ENCODE measurements at places on chromosomes 11 and 22.

DNA sequence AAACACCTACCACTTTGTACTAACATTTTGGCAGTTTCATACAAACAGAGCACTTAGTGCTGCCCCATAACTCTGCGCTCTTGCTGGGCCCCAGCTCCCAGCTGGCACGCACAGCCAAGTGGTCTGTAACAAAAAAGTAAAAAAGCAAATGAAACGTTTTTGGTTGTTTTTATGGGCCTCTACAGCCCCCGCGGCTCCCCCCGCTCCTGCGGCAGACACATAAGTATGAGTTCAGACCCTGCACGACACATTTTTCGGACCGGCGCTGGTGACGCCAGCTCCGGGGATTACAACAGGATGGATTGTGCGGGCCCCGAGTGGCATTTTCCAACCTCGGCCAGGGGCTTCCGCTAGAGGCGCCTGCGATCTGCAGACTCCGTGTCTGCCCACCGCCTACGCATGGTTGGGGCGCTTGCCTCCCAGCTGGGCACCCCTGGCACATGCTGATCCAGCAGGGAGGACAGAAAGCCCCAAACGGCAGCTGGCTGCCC is 418.2 kb downstream of the SOX6 start:
- DNase-seq = no peak

DNA sequence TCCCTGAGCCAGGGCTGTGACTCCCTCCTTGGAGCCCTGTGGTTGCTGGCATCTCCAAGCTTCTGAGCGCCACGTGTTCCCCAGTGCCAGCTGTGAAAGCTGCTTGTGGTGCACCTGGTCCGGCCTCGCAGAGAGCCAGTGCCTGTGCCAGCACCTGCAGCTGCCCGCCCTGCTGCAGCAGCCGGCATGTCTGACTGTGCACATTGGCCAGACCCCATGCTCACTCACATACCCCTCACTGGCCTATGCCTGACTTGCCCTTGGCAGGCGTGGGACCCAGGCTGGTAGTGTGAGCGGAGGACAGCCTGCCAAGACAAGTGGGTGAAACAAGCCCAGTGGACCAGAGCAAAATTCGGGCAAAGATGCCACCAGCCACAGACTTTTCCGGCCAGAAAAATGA is 9.8 kb downstream of the MRPL48 start:
- no peak for DNase-seq

- DNase-seq = no peak
Observed at GRCh38 chr11:46114378-46114777, 6.9 kb downstream of the PHF21A start.

- DNase-seq = no peak
Observed at GRCh38 chr11:122137078-122137793, 21.2 kb upstream of the BLID start.

DNA sequence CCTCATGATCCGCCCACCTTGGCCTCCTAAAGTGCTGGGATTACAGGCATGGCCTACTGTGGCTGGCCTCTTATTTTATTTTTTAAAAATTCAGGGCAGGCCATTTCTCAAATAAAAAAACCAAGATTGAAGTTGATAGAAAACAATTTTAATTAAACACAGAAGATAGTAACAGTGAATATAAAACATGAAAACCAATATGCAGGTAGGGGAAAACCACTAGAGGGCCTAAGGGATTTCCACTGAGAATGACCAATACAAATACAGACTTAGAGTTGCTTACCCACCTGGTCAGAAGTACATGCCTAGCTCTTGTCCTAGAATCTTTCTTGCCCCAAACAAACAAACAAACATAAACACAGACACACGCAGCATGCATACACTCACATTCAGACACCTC is 1.7 kb upstream of the RTCB start:
- no peak for DNase-seq

DNA sequence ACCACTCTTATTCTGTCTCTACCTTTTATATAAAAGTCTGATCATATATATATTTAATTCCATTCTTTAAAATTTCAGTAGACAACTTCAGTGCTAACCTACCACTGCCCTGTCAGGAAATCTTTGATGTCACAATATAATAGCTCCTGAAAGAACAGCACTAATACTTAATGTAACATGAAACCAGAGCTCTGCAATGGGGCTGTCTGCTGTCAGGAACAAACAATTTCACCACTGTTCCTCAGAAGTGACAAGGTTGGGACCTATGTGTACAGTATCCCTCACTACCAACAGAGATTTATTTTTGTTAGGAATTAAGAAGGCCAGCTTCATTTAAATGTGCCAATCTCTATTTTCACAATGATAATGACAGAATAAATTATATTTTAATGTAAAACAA is 165.5 kb upstream of the C11orf58 start:
- no peak for DNase-seq

- no peak for DNase-seq
Observed at GRCh38 chr11:133639408-133639807, 107.1 kb upstream of the OPCML start.

- no peak for DNase-seq
Observed at GRCh38 chr11:112518371-112518770, 257.7 kb upstream of the PLET1 start.

DNA sequence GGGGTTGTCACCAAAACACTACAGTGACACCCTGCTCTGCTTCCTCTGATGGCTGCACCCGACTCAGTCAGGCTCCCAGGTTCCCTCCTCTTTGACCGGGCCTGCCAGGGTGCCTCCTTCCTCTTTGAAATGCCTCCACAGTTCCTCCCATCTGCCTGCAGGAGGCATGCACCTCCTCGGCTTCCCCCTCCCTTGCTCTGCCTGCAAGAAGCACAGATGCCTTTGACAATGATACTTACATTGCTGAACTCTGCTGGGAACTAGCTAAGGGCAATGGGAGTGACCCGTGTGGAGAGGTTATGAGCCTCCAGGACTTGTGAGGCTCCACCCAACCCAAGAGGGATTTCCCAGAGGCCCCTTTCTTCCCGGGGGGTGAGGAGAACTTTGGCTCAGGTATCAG is 674.1 kb downstream of the OPCML start:
- no peak for DNase-seq

DNA sequence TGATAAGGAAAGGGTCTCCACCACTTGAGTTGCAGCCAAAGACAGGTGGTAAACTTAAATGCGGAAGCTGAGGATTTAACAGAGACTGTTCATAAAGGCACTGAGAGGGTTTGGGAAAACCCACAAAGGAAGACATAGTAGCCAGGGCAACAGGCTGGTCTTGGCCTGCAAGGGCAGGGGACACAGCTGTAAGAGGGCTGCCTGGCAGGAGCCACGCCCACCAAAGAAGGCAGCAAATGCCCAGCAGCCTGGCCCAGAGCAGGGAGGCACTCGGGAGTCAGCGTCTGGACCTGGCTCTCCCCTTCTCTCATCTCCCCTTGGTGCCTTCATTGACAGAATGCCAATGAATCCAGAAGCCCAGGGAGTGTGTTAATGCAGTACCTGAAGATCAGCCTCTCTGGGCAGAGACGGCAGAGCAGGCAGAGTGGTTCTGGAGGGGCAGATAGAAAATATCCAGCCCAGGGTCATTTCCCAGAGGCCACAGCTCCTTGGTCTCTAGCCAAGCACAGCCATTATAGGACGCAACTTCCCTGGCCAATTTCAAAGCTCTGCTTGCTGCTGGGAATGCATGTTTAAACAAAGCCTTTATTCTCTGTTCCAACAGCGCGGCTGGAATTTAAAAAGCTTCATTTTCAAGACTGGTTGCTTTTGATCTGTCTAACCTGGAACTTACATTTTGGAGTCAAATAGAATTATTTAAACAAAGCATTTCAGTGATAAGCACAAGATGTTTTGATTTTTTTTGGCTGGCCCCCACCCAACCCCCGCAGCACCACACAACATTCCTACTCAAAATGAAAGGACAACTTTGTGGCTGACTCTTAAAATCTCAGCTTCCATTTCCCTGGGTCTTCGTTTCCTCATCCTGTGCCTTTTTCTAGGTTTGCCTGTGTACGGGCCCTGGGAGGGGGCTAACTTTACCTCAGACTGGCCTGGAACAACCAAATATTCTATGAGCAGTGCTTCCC is 125.6 kb upstream of the LMO1 start:
- no peak for DNase-seq

GRCh38 chr11:76123248-76123647 is 83.1 kb downstream of the WNT11 start:
- no peak for DNase-seq

GRCh38 chr11:47987310-47987709 is 7.0 kb downstream of the PTPRJ start:
- DNase-seq = no peak

GRCh38 chr11:100550298-100550697 is 136.8 kb upstream of the ARHGAP42 start:
- DNase-seq = no peak

- DNase-seq = no peak
Observed at GRCh38 chr22:43543522-43544288, 131.9 kb downstream of the MPPED1 start.

GRCh38 chr11:113296447-113297205 is 17.8 kb upstream of the TTC12 start:
- DNase-seq = no peak

DNA sequence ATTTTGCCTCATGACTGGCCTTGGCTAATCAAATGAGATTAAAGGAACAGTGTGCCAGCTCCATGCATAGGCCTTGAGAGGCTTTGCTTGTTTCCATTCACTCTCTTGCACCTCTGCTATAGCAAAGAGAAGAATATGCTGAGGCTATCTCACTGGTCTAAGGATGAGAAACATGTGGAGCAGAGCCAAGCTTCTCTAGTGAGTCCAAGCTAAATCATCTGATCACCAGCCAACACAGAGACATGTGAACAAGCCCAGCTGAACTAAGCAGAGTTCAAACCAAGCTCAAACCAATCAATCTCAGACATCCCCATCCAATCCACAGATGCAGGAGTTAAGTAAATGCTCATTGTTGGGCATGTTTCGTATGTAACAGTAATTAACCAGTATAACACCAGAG is 69.4 kb upstream of the API5 start:
- no peak for DNase-seq

GRCh38 chr11:76234021-76234415 is 27.7 kb upstream of the WNT11 start:
- no peak for DNase-seq

- no peak for DNase-seq
Observed at GRCh38 chr11:81915045-81915444, 818.6 kb downstream of the FAM181B start.

- DNase-seq = no peak
Observed at GRCh38 chr22:35921044-35921443, 107.6 kb downstream of the RBFOX2 start.

- DNase-seq = no peak
Observed at GRCh38 chr11:113519989-113520613, 44.9 kb upstream of the DRD2 start.

DNA sequence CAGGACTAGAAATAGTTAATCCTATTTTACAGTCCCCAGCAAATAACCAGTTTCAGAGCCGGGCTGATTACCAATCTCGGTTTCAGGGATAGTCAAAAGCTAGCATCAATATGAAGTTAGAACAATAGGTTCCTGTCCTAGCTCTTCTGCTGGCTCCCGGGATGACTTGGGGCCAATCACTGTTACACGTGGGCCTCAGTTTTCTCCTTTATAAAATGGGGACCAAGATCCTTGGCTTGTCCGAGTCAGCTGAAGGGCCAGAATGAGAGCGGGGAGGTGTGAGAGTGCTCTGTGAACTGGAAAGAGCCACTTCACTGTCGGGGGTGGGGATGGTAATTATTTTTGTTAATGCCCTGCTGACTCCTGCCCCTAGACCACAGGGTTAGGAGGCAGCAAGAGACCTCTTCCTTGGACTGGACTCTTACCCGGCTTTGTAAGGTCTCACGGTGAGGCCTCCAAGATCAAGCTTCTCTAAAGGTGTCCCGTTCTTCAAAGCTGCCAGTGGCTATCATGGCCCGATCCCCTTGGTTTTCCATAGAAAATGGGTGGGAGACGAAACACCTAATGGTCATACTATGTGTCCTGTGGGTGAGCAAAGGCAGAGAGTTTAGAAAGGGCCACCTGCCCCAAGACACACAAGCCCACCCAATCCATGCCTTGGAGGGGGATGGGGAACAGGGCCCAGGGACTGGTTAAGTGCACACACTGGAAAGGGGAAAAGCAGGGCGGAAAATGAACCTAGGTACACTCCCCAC is 1.4 kb downstream of the UCP2 start:
- DNase-seq = no peak

DNA sequence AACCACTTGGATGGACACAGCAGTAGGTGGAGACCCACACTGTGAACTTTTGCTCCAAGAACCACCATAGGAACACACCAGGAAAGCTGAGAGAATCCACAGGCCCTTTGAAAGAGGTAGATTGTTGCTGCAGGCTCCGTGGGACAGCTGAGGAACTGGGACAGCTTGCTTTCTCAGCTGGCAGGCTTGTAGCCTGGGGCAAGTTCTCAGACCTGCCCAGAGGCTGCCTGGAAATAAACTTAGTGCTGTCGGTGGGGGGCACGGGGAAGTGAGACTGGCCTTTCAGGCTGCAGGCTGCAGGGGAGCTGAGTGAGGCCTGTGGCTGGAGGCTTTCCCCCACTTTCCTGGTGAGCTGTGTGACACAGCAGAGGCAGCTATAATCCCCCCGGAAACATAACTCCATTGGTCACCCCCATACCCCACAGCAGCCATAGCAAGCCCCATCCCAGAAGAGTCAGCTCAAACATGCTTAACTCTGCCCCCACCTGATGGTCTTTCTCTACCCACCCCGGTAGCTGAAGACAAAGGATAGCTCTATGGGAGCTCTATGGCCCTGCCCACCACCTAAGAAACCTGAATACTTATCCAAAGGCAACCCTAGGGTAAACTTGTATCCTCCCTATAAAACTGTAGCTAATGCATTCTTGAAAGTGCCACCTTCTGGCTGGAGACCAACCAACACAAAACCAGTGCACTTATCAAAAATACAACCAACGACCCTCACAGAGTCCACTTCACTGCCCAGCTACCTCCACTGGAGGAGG is 21.4 kb upstream of the ACRV1 start:
- DNase-seq = no peak

DNA sequence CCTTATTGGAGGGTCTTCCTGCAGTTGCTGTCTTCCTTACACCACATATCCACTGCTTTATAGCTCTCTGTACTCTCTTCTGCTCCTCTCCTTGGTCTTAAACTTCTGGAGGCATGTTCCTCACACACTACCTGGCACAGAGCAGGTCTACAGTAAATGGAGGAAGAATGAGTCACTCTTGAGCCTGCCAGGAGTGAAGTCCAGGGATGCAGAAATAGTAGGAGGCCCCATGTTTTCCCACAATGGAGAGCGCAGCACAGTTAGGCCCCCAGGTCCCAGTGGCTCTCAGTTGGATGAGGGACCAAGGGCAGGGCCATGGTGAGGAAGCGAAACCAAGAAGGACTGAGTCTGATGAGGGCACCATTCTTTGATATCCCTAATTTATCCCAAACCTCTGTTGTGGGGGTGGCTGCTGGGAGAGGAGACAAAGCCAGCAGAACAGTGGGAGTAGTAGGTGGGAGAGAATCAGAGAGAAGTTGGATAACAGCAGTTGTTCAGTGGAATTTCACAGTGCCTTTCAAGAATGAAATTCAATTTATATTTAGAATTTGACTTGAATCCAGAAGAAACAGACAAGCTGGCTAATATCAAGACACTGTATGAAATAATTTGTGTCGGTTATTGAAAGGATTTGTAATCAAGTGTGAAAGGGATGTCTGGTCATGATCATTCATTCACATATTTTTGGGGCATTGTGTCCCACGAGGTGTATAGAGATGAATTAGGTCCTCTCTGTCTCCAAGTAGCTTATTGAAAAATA is 187.8 kb downstream of the HIPK3 start:
- no peak for DNase-seq

- no peak for DNase-seq
Observed at GRCh38 chr11:77687088-77687487, 49.5 kb upstream of the CLNS1A start.

All from stimulated activated CD4-positive, alpha-beta T cell treated with anti-CD3 and anti-CD28 coated beads, Interleukin-1b, Interleukin-23, amount 100 ng/mL, for 24 hours (primary cell).